ENCODE measurements at places on chromosomes 1 and 21. TPM values are rescaled to one million over a fixed set of nuclear protein-coding genes. Genes with fewer than 3 reads are reported as not detected.

GRCh38 chr1:56194701-56195300 is 384.6 kb downstream of the PLPP3 start:
- no peak for DNase-seq

DNA sequence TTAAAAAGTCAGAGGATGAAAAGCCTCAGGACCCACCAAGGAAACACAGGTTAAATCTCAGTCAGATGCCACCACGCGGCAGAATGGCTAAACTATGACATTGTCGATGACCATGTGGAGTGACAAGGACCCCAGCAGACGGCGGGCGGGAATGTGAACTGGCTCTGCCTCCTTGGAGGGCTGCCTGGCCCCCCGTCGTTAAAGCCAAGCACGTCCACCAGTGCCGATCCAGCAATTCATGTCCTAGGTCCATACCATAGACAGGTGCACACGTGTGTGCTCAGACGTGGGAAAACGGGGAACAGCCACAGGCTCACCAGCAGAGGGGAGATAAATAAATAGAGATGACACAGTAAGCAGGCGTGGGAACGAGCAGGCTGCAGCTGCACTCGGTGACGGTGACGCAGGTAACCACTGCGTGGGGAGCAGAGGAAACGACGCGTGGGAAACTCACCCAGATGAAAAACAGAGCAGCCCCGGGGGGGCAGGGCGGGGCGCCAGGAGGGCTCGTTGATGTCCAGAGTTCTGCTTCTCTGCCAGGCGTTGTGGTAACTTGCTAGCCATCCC is 28.3 kb upstream of the PCBP3 start:
- no peak for DNase-seq

DNA sequence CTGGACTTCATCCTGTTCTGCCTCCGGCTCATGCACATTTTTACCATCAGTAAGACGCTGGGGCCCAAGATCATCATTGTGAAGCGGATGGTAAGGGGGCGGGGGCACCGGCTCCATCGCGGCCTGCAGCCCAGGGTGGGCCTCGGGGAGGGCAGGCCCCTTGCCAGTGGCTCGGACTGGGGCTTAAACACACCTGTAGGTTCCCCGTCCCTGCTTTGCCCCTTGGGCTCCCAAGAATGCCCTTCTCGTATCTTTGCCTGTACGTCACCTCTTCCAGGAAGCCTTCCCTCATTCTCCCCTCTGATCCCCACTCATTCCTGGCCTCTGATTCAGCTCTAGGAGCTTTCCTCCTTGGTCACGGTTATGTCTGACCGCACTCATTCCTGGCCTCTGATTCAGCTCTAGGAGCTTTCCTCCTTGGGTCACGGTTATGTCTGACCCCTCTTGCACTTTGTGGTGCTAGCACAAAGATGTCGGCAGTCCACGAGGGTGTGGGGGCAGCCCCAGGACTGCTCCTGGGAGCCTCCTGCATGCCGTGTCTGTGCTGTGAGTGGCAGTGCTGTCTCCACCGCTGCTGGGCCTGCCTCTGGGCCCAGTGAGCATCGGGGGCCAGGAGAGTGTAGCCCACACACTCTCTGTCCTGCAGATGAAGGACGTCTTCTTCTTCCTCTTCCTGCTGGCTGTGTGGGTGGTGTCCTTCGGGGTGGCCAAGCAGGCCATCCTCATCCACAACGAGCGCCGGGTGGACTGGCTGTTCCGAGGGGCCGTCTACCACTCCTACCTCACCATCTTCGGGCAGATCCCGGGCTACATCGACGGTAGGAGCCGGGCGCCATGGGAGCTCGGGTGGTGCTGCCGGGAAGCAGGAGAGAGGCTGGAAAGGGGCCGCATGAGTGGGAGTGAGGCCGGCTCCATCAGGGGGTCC is 49.1 kb upstream of the LRRC3 start:
- DNase-seq, result no peak

The CA6 gene
- not detected for total RNA-seq

The ZC3H12A gene
- 21.1 TPM for total RNA-seq

The LDLRAD1 gene
- not detected for total RNA-seq
